Muscle of back (tissue), 13 donors: ENCODE measurements at places on chromosomes 6 and 20. TPM values are rescaled to one million over a fixed set of nuclear protein-coding genes. Genes with fewer than 3 reads are reported as not detected.

LHFPL5 gene
- polyA plus RNA-seq = not detected

RTN4IP1 gene
- 6.6 TPM for polyA plus RNA-seq

STMND1 gene
- not detected for polyA plus RNA-seq

HCK gene
- 4.2 TPM for polyA plus RNA-seq

ULBP2 gene
- 0.12 TPM for polyA plus RNA-seq

CCN5 gene
- 0.13 TPM for polyA plus RNA-seq

GCM1 gene
- 0.07 TPM for polyA plus RNA-seq

FILIP1 gene
- polyA plus RNA-seq = 44.5 TPM

ECT2L gene
- polyA plus RNA-seq = 0.71 TPM

CAGE1 gene
- polyA plus RNA-seq = not detected

AFG1L gene
- 5.7 TPM for polyA plus RNA-seq

BANF2 gene
- polyA plus RNA-seq = not detected

RBM24 gene
- 240 TPM for polyA plus RNA-seq

BMP6 gene
- polyA plus RNA-seq = 1.0 TPM

KCNK5 gene
- polyA plus RNA-seq = 1.6 TPM

GRCh38 chr20:36061754-36062153 lies 92.8 kb upstream of the EPB41L1 start:
- DNase-seq = peak; percentile 24

GRCh38 chr6:56072856-56073255 lies 174.5 kb downstream of the COL21A1 start:
- no peak for DNase-seq

GRCh38 chr6:28782113-28782673 lies 141.6 kb downstream of the TRIM27 start:
- DNase-seq = no peak

DNA sequence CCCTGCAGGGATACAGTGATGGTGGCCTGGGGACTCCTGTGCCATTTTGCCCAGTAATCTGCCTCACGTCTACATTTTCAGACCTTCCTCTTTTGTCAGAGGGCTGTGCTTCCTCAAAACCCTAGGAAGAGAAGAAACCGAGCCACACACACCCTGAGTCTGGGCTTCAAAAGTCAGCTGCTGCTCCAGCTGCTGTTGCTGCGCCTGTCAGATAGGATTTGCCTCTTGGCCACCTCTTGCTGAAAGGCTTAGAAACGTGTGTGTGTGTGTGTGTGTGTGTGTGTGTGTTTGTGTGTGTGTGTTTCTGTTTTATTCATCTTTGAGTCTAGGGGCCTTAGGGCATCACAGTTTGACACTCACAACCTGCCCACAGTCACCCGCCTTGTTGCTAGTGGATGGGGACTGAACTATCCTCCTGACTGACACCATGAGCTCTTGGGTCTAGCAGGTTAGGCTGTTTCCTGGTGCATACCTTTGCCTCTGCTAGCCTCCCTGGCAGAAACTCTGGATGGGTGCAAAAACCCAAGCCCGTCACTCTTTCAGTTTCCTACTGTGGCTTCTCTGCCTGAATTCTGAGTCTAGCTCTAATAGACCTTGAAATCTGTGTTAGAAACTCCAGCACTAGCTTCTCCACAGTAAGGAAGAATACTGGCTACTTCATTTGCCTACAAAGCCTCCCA lies 94.9 kb upstream of the CEP85L start:
- DNase-seq = peak; percentile 81

DNA sequence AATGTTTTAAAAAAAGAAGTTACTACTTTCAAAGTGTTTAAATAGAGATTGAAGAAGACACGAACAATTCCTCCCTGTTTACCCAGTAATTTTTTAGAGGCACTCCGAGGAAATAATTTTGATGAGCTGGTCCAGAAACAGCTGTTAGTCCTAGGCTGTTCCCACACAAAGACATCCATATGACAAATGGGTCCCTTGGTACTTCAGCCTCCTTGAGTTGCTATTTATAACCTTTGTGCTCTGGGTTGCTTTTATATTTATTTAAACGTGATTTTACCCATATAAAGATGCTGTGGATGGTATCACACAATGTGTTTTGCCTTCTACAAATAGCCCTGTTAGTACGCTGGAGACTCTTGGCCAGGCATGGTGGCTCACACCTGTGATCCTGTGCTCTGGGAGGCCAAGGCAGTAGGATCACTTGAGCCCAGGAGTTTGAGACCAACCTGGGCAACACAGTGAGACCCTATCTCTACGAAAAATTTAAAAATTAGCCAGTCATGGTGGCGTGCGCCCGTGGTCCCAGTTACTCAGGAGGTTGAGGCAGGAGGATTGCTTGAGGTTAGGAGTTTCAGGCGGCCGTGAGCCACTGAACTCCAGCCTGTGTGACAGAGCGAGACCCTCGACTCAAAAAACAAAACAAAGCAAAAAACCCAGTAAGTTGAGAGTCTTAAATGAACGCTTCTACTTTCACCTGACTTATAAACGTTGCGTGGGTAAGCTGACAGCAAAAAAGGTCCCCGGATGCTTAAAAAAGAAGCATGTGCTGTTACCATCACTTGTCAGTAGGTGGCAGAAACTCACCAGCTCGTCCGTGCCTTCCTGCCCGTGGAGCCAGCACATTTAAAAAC lies 56.9 kb upstream of the ARMH2 start:
- peak; percentile 67 for DNase-seq

GRCh38 chr6:145003145-145003544 lies 718.0 kb downstream of the UTRN start:
- no peak for DNase-seq

GRCh38 chr6:96276856-96277255 lies 244.8 kb upstream of the UFL1 start:
- no peak for DNase-seq

DNA sequence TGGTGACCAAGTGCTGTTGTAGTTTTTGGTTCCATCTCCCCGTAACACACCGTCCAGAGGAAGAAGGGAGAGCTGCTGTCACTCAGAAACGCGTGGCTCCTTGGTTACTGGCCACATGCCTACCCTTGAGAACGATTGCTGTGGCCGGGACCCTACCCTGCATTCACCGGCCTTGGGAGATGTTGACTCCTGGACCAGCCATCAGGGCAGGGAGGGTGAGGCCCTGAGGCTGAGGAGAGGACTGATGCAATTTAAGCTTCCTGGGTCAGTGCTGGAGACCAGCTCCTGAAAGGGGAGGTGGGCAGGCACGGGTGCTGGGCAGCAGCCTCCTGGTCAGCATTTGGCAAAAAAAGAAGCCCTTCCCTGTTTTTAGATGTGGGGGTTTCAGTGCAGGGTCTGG lies 31.5 kb downstream of the ERMARD start:
- DNase-seq = no peak

GRCh38 chr20:59015812-59016711 lies 3.2 kb upstream of the TUBB1 start:
- DNase-seq = no peak

DNA sequence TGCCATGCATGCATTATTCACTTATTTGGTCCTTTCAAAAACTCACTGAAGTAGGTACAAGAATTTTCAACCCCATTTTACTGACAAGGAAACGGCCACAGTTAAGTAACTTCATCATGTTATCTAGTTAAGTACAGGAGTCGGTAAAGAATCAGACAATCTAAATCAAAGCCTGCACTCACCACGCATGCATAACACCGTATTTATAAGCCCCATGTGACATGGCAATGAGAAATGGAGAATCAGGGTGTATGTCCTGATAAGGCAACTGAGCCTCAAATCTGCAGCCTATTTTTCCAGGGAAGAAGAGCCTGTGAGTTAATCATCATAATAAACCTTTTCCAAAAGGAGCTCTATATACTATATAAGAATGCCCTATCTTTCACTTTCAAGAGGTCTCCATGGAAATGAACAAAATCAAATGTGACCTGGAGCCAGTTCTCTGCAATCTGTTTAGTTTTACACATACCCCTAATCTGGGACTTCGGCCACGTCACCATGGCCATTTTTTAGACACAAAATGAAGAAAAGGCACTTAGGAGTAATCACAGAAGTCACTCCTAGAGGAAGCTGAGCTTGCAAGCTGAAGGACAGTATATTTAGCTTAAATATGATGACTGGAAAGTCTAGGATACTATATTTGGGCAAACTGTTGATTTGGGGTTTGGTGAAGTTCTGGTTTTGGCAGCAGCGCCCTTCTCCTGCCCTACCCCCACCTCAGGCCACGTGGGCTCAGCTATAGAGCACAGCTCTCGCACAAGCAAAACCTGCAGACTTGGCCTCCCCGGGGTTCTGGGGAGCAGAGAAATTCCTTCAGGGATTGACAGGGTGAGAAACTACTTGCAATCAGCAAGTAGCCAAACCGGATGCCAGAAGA lies 19.2 kb downstream of the TRAM2 start:
- DNase-seq = no peak

- no peak for DNase-seq
These were observed 6.9 kb downstream of the RTEL1 start for GRCh38 chr20:63664861-63665594.

DNA sequence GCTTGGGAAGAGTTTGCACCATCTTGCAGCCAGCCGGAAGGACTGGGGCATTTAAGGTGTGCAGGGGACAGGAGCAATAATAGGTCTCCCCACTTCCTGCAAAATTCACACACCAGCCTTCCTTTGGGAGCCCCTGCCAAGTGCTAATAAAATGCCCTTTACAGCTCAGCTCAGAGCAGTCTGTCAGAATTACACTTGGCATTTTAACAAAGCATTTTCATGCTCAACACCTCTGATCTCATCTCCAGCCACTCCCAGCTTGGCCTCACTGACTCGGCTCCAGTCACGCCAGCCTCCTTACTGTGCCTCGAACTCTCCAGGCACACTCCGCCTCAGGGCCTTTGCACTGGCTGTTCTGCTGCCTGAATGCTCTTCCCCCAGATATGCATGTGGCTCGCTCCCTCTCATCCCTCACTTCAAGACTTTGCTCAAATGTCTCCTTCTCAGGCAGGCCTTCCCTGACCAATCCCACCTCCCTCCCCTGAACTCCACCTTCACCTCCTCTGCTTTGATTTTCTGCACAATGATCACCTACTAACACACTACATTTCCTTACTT lies 43.7 kb downstream of the GRM4 start:
- no peak for DNase-seq

DNA sequence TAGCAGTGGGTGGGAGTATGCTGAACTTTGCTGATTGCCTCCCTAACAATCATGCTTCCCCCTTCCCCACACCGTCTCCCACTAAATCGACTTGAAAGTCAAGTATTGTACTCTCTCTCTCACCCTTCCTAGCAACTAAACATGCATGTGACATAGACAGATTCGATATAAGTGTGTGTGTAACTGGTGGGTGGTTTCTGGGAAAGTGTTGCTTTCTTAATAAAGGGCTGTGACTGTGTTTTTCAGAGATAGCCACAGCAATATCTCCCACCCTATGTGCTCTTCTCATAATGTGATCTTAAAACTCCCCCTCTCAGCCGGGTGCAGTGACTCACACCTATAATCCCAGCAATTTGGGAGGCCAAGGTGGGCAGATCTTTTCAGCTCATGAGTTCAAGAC lies 49.3 kb upstream of the E2F3 start:
- no peak for DNase-seq

DNA sequence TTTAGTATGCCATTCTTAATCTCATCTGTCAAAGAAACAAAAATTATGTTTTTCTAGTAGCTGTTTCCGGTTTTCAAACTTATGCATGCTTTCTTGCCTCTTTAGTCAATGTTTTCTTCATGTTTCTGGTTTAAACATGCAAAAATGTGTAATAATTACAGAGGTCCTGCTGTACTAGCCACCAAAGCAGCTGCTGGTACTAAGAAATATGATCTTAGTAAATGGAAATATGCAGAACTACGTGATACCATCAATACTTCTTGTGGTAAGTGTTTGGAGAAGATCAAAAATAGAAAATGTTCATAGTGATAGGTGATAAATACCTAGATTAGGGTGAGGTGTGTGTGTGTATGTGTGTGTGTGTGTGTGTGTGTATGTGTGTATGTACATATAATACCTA lies 158.4 kb downstream of the MYO6 start:
- DNase-seq = no peak

DNA sequence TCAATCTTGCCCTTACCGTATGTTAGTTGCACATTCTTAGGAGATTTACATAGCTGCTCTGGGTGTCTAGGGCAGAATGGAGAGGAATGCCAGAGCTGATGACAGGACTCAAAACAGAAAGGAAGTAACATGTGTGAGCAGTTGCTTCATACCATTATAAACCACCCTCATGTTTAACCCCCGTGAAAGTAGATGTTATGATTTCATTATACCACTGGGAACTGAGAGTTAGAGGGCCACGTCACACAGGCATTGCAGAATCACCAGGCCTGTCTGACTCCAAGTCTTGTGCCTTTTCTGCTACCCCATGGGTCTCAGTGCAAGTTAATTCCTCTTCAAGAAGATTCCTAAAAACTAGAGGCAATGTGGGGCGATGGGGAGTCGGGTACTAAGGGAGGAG lies 23.5 kb upstream of the SIM1 start:
- no peak for DNase-seq

- no peak for DNase-seq
These were observed 169.7 kb downstream of the EYA4 start for GRCh38 chr6:133410638-133411435.

DNA sequence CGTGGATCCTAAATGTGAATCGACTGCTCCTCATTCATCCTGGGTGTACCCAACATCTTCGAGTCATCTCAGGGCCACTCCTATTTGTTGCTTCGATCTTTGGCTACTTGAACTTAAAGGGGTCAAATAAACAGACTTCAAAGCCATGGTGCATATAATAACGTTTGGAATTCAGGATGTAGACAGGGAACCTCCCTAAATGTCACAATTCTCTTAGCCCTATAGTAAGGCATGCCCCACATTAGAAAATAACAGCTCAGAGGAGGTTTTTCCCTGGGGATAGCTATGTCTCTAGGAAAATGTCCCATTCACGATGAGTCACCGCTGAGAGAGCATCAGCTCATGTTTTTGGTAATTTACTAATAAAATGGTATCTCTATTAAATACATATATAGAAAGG lies 54.8 kb upstream of the BMP6 start:
- DNase-seq = peak; percentile 33

- DNase-seq = no peak
These were observed 30.9 kb upstream of the ARMH2 start for GRCh38 chr6:24829657-24830056.
